KBM-7 (cell line): ENCODE measurements at places on chromosomes 1 and 21.

- DNase-seq = no peak
Observed at GRCh38 chr1:225880636-225881035, 1.5 kb downstream of the TMEM63A start.

DNA sequence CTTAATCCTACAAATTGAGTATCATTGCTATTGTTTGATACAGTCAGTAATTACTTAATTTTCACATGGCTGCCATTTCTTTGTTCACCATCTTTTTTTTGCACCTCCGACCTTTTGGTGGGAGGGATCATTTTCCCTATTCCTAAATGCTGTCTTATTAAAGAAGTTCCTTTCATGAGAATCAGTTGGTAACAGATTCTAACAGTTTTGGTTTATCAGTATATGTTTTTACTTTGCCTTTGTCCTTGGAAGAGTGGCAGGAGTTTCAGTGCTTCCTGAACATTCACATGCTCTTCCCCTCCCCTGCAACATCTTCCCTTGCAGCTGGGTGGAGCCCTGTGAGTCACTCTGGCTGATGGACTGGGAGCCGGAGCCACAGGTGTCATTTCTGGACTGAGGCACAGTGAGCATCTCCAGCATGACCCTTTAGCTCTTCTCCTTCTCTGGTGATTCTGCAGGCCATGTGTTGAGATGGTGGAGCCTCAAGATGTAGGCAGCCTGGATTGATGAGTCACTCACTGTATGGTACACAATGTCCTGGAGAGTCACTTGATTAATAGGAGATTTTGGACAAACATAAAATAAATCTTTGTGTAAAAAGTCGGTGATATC lies 217.7 kb downstream of the URB2 start:
- DNase-seq = no peak

DNA sequence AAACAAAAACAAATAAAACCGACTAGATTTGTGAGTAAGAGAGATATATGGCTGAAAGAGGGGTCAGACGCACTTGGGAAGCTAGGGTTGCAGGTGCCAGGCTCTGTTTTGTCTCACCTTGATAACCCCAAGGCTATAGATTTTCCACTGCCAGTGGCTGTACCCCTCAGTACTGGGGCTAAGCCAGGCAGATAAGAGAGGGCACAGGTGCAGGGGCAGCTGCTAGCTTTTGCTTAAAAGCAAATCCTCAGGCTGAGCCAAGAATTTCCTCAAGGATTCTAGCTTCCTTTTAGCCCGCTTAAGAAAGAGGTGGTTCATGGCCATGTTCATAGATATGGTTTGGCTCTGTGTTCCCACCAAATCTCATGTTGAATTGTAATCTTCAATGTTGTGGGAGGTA lies 57.9 kb downstream of the OVGP1 start:
- DNase-seq = no peak

DNA sequence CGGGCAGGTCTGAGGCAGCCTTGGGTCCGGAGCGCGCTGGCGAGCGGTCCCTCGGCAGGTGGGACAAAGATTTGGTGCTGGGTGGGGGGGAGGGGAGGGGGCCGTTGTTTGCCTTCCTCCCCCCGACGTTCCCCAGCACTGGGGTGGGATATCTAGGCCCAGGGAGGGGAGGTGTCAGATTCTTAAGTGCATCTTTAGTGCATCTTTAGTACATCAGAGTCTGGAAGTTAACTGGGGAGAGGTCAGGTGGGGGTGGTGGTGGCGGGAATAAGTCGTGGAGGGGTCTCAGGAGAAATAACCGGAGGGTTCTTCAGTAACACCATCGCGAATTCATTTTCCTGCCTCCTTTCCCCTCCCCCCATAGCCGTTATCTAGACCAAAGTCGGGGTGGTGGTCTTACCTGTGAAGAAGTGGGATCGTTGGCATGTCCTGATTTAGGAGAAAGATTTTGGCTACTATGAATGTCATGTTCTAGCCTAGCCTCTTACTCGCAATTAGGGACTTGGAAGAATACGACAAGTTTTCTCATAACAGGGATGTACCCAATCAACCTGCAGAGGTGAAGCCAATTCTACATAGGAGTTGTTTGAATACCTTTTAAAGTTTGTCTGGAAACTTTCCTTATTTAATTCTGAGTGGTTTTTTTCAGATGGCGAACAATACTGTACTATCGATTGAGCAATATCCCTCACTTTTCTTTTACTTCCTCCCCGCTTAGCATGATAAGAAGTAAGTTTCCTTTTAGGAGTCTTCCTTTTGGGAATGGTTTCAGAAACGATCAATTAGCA lies 886 bp downstream of the ZMYM4 start:
- DNase-seq = peak; percentile 41

DNA sequence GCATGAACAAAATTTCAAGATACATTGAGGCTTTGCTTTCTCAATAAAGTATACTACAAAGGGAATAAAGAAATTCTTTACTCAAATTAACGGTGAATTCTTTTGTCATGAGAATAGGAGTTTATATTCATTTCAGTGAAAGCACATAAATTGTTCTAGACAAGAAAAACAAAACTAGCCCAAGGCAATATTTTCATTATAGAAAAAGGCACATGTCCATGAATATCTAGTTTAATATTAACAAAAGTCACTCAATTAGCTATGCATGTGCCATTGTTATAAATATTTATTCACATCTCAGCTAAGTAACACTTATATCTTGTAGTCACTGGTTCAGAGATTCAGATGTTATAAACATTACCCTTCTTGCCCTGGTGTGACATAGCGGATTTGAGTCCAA lies 369.3 kb downstream of the GPATCH2 start:
- DNase-seq = no peak

DNA sequence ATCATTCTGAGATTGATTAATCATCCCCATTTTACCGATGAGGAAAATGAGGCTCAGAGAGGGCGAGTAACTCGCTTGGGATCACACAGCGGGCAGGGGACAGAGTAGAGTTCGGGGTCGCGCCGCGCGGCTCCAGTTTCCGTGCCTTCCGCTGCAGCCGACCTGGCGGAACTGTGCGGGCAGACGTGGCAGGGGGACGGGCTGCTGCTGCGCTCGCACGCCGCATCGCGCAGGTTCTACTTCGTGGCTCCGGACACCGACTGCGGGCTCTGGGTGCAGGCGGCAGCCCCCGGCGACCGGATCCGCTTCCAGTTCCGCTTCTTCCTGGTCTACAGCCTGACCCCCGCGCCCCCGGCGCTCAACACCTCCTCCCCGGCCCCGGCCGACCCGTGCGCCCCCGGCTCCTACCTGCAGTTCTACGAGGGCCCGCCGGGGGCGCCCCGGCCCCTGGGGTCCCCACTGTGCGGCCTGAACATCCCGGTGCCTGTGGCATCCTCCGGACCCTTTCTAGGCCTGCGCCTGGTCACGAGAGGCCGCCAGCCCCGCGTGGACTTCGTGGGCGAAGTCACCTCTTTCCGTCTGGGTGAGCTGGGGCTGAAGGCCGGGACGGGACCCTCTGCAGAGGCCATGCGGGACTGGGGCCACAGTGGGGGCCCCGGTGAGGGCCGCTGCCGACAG lies 2.3 kb downstream of the LDLRAD2 start:
- peak; percentile 72 for DNase-seq

DNA sequence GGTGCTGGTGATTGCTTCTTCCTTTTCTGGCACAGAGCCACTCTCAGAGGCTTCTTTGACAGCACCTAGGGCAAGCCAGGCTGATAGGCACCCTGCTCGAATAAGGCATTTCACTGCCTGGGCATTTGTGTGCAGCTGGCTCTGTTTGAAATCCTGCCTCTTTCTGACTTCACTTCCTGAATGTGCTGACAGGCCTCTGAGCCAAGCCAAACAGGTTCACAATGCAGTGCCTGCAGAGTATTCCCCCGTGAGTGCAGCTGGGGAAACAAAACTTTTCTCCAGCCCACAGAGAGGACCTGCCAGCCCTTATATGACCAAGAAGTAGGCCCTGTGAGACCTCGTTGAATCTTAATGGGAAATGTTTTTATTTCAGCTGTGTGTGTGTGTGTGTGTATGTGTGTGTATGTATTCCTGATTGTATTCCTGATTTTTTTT lies 10.4 kb downstream of the JUN start:
- peak; percentile 44 for DNase-seq
